ENCODE measurements at places on chromosomes 3 and 15.

DNA sequence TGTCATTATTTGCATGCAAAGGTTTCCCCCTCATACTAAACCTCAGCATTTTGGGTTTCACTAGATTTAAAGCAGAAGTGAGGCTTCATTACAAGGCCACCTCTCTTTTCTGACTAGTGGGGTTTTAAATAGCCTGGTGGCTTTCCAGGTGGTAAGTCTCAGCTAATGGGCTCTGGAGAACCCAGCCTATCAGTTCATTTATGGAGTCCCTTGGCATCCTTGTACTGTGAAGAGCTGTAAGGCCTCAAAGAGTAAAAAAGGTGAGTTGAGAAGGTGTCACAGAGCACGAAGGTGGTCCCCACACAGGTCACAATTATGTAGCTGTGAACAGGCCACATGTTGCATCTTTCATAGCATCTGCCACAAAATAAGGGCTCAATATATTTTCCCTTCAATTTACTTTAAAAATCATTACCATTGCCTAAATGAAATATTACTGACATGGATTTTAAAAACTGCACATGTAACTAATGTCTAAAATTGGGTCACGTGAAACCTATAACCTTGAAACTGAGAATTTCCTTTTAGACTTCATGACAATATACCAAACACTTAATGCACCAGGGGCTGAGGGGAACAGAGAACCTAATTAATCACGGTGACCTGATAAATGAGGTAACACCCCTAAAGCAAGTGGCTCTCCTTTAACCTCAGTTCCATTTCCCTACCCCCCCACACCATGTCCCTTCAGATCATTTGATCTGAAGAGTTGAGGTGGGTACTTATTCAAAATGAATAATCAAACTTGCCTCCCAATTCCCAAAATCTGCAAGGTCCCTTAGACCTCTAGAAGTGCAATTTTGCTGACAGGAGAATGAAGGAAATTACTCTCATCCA, 1.3 kb downstream of the NGLY1 start:
- DNase-seq = no peak

- no peak for DNase-seq
These were observed 22.6 kb upstream of the POMGNT2 start for GRCh38 chr3:43128464-43128863.

- no peak for DNase-seq
These were observed 756.8 kb downstream of the IGSF11 start for GRCh38 chr3:118277814-118278213.

- peak; percentile 95 for DNase-seq
These were observed 9.3 kb upstream of the RBP1 start for GRCh38 chr3:139548801-139549200.

DNA sequence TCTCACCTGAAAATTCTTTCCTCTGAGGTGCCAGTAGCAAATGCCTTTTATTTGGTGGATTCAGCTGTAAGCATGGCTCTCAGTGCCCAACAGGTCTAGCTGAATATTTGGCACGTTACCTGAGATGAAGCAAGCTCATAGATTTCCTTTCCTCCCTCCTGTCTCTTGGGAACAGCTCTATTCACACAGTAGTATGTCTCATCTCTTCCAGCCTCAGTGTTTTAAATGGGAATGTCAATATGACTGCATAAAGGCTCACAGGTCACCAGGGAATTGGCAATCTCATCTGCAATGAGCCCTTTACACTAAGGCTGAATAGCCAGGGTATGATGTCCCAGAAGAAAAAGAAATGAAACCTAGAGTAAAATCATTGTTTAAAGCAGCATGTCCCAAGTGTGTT, 733.5 kb downstream of the NTRK3 start:
- DNase-seq = no peak

GRCh38 chr3:127865941-127866340, 43.6 kb upstream of the MGLL start:
- no peak for DNase-seq

GRCh38 chr3:96776818-96777217, 37.6 kb upstream of the EPHA6 start:
- no peak for DNase-seq

All from ovary (tissue), 10 donors.